ENCODE measurements at places on chromosomes 5 and 9.

DNA sequence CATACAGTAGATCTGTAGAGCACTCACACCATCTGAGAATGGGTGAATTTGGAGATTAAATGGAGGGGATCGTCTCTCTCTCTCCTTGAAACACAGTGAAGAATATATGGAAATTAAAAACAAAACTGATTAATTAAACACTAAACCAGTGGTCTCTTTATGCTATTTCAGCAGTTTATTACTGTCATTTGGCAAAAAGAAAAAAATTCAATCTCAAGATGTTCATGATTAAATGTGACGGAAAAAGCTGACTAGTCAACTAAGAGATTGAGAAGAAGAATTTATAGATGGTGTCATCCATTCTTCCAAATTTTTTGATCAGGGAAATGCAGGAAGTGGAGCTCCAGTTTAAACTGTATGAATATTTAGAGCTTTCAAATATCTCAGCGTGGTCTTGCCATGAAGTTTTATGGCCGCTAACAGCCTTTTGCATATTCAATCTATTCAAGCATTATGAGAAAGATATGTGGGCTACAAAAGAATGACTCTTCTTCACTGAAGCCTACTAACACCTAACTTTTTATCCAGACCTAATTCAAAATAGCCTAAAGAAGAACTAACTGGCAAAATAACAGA is 121.6 kb upstream of the DPYSL3 start:
- no peak for DNase-seq

DNA sequence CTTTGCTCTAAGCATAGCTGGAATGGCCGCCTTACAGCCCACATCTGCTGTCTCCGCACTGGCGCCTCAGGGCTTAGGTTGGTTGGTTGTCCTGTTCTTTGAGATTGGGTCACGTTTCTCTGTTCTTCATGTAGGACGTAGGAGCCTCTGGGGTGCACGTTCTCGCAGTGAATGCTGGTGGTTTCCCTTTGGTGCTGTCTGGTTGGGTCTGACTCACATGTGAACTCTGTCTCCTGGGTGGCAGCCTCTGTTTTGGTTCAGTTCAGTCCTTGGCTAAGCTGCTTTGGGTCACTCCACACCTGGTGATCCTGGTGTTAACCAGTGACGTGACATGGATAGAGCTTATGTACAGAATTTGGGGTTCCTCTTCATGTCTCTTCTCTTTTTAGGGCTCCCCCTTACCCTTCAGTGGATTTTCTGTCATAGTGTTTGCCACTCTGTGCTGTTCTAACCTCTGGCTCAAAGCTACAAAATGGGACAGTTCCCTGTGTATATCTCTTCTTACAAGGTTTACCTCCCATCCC is 12.6 kb upstream of the LPCAT1 start:
- no peak for DNase-seq

DNA sequence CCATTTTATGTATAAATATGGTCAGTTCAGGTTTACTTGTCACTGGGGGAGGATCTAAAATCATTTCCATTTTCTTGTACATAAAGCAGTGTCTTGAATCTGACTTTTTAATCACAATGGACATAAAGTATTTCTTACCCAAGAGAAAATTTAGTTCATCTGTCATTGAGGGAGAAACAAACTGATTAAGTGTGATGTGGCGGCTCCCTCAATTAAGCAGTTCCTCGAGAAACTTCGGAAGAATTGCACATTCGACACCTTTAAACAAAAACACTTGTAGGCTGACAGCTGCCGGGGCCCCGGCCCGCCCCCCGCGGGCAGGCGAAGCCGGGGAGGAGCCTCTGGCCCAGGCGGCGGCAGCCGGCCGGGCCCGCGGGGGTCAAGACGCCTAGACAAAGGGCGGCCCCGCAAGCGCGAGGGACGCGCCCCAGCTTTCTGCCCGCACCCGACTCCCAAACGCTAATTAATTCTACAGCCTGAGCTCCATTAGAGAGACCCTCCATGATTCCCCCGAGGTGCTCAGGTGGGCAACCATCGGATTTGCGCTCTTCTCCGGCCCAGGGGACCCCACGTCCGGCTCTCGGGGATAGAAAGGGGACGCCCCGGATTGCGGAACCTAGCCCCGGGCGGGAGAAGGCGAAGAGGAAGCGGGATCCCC is 750 bp downstream of the TRIM36 start:
- peak; percentile 30 for DNase-seq

GRCh38 chr5:144156767-144157171 is 13.7 kb downstream of the YIPF5 start:
- no peak for DNase-seq

DNA sequence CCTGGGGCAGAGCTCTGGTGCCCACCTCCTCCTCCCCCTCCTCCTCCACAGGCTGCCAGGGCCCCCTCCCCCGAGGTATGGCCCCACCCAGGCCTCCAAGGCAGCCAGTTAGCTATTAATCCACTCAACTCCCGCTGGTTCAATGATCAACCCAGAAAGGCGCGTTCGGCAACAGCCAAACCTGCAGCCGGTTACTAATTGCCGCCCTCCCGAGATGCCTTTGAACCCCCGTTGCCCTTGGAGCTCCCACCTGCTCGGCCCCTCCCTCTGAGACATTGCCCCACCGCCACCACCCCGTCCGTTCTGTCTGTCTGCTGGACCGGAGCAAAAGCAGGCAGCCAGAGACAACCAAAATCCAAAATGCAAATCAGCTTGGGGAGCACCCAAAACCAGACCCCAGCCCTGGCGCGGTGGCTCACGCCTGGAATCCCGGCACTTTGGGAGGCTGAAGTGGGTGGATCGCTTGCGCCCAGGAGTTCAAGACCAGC is 25.8 kb downstream of the NOTCH1 start:
- no peak for DNase-seq

DNA sequence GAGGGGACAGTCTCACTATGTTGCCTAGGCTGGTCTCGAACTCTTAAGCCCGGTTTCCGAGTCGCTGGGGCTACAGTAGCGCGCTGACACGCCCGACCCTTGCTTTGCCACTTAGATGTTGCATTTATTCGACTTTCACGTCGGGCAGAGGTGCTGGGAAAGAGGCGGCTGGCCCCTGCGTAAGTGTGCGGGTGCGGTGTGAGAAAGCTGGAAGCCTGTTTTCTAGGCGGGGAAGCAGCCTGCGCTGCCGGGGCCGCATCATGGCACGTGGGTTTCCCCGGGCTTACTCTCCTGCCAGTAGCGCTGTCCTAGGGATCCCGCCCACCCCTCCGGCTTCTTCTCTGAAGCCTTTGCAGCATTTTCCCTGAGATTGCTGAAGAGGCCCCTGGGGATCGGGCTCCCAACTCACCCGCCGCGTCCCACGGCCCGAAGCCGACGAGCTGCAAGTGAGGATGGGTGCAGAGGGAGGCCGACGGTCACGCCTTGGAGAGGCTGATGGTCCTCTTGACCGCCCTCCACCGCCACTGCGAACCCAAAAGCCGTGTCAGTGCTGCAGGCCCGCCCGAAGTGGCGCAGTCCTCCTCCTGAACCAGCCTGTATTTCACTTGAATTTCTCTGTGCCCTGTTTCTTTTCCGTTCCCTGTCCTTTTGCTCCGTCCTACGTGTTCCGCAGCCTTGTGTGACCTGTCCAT is 5.8 kb upstream of the TRIM41 start:
- DNase-seq: no peak

GRCh38 chr5:126808521-126808988 is 31.6 kb downstream of the LMNB1 start:
- DNase-seq: peak; percentile 75

- DNase-seq: no peak
Observed at GRCh38 chr5:128264564-128265360, 181.2 kb downstream of the SLC12A2 start.

- no peak for DNase-seq
Observed at GRCh38 chr9:131630205-131630831, 85.0 kb downstream of the PRRT1B start.

DNA sequence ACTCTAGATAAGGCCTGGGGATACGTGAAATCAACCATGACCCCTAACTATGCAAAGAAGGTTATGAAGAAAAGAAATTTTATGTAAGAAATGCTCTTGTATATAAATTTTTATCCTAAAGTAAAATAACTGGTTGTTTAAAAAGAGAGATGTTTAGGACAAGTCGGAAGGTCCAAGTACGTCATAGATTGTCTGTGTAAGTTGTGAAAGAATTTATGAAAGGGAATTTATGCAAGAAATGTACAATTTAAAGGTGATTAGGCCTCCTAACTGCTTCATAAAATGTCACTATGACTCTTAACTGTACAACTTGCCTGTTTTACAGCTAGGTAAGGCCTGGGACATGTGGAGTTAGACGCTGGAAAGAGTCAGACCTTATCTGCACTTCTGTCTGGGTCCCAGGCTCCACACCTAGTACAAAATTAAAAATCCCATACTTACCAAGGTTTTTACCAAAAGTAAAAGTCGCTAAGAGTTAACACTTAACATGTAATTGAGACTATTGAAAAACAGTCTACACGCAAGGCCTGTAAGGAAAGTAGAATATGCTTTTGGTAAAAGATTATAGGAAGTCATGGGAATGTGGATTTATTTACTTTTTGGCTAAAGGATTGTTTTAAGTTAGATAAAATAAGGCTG is 77.4 kb downstream of the KIAA0825 start:
- peak; percentile 2 for DNase-seq

DNA sequence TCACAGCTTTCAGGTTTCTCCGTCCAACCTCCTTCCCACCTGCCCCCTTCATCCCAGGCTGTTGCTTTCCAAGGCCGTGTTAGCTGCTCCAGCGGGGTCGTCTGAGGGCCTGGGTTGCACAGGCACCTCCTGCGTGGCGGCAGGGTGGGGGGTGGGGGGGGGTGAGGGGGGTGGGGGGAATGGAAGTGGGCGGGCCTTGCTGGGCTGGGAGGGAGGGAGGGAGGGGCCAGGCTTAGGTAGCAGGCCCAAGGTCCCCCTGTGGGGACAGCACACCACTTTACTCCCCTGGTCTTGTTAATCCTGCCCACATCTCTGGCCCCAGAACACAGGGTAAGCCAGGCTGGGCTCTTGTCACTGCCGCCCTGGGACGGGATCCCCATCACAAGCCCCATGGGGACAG is 99.1 kb downstream of the RXRA start:
- no peak for DNase-seq

- no peak for DNase-seq
Observed at GRCh38 chr9:115350548-115350947, 232.6 kb upstream of the TNC start.

- DNase-seq: no peak
Observed at GRCh38 chr9:107727086-107727780, 237.7 kb upstream of the KLF4 start.

DNA sequence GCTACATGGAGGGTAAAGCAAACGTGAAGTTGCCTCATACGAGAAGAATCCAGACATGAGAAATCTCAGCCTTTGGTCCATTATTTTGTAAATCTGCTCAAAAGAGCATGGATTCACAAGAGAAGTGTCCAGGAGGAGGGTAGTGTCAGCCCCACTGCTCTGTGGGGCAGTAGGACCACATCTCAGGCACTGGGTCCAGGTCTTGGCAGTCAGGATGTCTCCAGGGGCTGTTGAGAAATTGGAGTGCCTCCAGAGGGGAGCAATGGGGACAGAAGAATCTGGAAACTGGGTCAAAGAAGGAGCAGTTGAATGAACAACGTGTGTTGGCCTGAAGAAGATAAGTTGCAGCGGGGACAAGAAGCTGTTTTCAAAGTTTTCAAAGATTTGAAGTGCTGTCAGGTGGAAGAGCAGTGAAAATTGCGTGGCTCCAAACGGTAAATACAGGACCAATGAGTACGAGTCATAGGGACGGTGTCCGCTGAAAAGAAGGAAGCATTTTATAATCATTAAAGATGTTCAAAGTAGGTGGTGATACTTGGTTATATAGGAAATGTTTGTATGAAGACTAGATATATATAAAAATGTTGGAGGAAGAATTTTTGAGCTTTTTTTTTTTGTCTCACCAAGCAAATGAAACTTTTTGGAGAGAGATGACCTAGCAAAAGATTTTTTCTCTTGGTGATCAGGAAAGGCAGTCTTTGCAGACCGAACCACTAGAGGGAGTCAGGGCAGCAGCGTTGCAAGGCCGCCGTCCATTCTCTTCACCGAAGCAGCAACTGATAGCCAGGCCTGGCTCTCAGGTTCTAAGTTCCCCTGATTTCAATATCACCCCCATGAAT is 57.1 kb upstream of the ZBED3 start:
- peak; percentile 80 for DNase-seq

DNA sequence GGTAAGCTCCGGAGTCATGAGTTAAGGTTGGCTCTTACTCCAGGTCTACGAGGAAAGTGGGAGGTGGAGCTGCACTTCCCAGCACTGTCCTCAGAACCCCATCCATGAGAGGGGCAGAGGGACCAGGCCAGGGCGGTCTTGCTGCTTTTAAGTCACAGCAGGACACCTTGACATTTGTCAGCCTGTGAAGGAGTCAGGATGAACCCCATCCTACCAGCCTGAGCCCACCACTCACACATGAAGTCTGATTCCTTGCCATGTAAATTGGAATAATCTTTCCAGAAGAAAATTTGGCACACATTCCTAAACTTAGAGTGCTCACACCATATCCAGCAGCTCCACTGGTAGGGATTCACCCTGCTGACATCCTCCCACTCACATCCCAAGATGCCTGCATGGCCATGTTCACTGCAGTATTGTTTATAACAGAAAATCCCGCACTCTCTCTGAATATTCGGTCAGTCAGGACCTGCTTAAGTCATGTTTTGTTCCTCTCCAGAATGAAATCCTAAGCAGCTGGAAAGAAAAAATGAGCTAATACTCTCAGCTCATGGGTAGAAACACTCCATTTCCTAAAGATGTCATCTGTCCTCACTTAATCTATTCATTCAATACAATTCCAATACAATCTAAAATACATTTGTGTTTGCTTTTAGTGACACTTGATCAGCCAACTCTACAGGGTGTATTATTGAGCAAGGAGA is 79.3 kb upstream of the COL5A1 start:
- no peak for DNase-seq

DNA sequence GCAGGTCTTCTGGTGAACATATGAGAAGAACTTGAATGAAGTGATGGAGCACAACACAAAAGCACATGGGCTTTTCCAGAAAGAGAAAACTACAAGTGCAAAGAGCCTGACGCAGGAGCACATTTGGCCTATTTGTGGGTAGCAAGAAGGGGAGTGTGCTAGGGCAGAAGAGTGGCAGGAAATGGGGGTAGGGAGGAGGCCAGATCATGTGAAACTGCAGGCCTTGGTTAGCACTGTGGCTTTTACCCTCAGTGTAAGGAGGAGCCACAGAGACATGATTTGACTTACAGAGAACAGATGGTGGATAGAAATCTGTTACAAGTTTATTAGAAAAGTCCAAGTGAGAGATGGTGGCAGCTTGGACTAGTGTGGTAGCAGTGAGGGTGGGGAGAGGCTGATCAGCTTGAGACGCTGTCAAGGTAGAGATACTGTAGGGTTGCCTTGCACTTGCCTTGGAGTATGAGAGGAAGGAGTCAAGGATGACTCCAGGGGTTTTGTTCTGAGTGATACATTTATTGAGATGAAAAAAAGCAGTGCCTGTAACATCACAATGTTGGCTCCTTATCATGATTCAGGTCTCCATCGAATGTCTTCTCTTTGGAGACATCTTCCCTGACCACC is 126.7 kb downstream of the PPP2R2B start:
- DNase-seq: peak; percentile 20

- DNase-seq: no peak
Observed at GRCh38 chr9:136943291-136944211, 987 bp downstream of the FBXW5 start.

DNA sequence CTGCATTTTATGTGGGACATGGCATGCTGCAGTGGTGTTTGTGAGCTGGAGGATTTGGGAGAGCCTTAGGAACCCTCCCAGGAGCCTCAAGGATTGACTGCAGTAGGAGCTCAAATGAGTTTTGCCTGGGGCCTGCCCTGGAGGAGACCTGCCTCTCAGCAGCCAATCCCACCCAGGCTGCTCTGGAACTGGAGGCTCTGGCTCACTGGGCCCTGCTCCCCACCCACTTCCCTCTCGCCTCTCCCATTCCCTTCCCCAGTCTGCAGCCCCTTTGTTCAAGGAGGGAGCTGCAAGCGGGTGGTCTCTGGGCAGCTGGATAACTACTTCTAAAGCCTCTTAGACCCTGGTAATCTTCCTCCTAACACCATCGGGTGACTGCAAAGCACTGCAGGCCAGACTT is 24.2 kb downstream of the KCNIP1 start:
- no peak for DNase-seq
